Fibroblast of skin of left biceps (primary cell): ENCODE measurements at places on chromosomes 5 and 9.

DNA sequence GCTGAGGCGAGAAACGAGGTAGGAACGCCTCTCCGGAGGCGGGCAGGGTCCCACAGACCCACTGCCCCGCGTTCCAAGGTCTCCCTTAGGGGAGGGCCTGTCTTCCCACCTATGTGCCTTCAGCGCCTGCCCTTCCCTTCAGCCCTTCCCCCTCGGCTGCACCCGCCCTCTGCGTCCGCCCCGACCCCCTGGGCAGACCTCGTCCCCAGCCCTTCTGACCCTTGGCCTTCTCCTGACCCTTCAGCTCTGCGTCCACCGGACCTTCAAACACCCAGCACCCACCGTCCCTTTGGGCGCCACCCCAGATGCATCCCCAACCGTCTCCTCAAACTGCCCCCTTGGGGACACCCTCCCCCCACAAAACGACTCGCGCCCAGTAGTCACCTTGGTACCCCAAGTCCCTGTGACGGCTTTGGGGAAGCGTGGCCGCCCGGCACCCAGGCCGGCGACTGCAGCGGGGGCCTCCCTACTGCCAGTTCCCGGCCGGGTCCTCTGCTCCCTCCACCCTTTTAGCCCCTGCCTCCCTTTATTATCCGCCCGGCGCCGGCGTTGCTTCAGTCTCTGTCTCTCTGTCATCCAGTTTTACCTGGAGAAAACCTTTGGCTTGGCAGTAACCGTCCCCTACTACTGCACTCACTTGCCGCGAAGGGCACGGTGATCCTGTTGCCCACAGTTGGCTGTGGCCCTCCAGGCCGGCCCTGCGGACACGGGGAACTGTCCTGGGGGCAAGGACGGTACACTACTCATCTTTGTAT lies 421 bp downstream of the RUSC2 start:
- no peak for DNase-seq

- DNase-seq, result no peak
Measured at GRCh38 chr9:97484134-97484533, 17.3 kb upstream of the TMOD1 start.

- DNase-seq, result no peak
Measured at GRCh38 chr9:121489344-121489743, 10.3 kb downstream of the GGTA1 start.

DNA sequence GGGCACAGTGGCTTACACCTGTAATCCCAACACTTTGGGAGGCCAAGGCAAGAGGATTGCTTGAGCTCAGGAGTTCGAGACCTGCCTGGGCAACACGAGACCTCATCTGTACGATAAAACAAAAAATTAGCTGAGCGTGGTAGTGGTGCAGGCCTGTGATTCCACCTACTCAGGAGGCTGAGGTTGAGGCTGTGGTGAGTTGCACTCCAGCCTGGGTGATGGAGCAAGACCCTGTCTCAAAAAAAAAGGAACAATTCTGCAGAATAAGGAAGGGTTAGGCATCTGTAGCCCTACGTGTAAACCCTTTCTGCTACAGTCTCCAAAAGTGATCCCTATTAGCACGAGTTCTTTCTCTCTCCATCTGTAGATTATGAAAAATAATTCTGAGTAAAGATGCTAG lies 19.9 kb downstream of the CDC26 start:
- DNase-seq, result no peak

DNA sequence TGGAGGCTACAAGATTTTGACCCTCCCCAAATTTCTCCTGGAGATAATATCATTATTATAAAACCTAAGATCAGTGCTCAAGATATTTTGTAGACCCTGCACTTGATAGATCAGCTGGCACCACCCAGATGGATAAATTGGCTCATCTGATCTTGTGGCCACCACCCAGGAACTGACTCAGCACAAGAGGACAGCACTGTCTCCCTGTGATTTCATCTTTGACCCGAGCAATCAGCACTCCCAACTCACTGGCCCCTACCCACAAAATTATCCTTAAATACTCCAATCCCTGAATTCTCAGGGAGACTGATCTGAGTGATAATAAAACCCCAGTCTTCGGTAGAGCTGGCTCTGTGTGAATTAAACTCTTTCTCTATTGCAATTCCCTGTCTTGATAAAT lies 34.5 kb upstream of the TENT2 start:
- DNase-seq, result no peak

DNA sequence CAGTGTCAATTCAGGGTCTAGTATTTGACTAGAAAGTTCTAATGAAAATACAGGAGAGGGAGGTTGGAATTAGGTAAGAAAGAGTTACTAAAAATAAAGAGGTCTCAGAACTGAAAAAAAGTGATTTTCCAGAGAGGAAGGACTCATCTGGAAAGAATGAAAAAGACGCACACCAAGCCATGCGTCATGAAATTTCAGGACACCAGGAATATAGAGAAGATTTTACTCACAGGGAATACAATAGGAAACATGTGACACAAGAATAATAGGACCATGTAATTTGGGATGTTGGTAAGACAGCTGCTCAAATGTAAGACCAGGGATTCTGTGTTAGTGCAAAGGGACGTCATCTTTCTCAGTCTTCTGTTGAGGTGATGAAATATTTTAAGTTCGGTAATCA lies 224.7 kb downstream of the GDNF start:
- DNase-seq, result peak; percentile 80

GRCh38 chr5:179978792-179979191 lies 71.1 kb upstream of the TBC1D9B start:
- DNase-seq, result no peak

DNA sequence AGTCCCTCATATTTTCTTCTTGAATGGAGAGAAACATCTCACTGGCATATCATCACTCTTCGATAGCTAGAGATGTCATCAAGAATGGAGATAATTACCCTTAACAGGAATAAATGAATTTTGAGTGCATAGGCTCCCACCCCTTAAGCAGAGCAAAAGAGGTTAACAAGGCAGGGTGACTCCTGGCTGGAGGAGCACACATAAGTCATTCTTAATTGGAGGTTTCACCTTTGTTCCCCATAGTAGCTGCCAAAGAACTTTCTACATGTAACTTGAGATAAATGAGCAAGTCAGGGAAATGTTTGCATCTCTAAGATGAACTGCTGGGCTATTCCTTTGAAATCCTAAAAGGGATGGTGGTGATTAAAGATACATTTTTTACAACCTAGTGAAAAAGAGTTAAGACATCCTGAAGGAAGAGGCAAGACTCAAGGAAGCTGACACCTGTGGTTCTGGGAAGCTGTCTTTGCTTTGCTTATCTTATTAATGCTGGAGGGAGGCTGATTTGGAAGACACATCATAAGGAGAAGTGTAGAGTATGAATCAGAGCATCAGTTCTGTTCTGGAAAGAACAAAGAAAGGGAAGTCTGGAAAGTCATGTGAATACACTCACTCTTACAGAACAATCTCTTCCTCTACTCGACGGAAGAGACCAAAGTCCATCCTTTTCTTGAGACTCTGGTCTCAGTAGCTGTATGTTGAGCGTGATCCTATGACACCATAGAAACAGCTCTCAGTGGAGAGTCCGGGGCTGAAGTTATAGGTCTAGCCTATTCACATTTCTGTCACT lies 326.3 kb downstream of the OSTF1 start:
- no peak for DNase-seq

DNA sequence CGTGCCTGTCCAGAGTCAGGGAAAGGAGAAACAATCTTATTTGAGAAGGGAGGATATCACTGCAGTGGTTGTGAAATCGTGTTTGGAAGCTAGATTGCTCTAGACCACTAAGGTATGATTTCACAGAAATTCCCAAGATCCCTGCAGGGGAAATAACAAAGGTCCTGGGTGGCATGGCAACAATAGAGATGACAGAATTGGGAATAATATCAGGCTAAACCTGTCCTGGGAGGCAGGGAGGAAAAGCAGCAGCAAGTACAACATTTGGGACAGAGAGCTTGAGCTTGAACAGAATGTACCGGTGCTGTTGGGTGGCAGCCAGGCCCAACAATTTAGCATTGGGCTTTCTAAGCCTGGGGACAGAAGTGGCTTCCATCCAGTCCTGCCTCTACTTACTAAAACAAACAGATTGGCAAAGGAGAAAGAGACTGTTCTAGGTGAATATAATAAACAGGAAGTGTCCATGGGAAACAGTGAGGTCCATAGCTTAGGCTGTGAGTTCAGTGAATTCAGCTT lies 17.0 kb upstream of the ARHGAP26 start:
- no peak for DNase-seq

DNA sequence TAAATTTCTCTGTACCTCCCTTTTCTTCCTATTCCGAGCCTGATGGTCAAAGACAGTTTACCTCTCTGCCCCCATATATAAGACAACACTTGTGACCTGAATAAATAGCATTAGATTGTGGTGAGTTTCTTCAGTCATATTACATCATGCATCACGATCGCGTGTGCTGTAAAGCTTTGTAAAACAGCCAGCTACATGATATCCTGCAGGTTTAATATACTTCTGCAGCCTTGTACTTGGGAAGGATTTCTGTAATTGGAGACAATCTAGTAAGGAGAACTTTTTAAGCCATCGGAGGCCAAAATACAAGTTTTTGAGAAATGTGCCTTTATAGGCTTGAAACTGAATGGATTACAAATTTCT lies 711.8 kb upstream of the WWC1 start:
- peak; percentile 42 for DNase-seq

GRCh38 chr9:124087226-124087625 lies 75.7 kb downstream of the LHX2 start:
- no peak for DNase-seq

GRCh38 chr5:95794070-95794516 lies 28.4 kb downstream of the GLRX start:
- no peak for DNase-seq

DNA sequence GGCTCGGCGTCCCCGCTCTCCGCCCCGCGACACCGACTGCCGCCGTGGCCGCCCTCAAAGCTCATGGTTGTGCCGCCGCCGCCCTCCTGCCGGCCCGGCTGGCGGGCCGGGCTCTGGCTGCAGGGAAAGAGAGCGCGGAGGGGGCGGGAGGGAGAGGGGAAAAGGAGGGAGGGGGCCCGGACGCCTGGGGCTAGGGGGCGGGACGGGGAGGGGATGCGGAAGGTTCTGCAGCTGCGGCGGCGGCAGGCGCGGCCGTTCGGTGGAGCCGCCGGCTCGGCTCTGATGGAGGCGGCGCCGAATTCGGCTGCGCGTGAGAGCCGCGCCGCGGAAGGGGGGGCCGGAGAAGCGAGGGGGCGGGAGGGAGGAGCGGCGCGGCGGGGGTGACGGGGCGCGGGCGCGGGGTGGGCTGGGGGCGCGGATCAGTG lies at the start of gene MARCHF11:
Gene MARCHF11 (minus strand): TSS at position 281 of the 425 bp plus-strand sequence. CDS start 216 bp downstream, at position 65.
- DNase-seq, result no peak

GRCh38 chr5:116574367-116575325 lies at the start of gene SEMA6A:
Gene SEMA6A, minus strand, starts transcription at chr5:116574823. Its CDS starts 69,879 bp downstream, at chr5:116504944.
- peak; percentile 64 for DNase-seq

DNA sequence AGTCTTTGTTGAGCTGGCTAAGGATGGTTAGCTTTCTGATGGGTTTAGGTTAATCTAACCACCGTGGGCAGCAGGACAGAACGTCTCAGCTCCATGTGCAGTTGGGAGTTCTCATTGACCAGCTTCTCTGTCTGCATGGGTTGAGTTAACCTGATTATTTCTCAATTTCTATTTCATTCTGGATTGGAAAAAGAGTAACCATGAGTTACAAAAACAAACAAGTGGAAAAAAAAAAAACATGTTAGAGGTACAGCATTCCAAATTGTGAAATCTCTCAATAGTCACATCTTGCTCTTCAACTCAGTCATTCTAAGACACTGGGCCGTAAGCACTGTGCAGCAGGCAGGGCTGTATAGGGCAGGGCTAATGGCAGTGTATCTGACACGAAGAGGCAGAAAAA lies 343.7 kb upstream of the KLF4 start:
- DNase-seq, result no peak

DNA sequence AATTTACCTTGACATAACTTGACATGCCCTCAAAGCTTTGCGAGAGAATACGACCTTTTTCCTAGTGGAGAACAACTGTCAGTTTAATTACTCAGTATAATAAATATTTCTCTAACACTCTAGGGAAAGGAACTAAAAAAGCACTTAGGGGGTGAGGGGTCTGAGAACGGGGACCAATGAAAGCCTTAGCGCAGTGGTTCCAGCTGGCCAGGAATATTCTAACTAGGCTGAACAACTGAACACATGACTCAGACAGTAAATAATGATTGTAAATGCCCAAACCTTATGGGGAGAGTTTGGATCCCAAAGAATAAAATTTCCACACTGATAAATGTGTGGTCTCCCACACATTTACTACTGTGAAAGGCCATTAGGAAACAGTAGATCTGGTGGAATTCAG lies 14.9 kb downstream of the MYO10 start:
- DNase-seq, result no peak

DNA sequence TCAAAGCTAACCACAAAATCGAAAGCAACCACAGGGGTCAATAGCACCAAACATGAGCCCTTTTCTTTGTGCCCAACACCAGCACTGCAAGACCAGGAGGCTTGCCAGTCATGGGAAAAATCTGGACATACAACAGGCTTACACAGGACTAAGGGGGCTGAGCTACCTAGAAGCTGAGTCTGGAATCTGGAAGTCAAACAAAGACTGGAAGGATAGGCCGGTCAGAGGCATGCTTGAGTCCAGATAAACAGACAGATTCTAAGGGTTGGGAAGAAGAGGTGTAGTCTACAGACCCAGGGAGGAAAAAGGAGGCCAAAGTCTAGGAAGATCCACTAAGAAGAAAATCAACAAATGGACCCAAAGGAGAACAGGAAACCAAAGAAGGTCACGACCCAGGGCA lies 73.3 kb downstream of the MYO10 start:
- no peak for DNase-seq

- DNase-seq, result no peak
Measured at GRCh38 chr5:151697452-151697851, 10.7 kb upstream of the SPARC start.

- DNase-seq, result no peak
Measured at GRCh38 chr9:98484162-98484561, 224.6 kb downstream of the GABBR2 start.

DNA sequence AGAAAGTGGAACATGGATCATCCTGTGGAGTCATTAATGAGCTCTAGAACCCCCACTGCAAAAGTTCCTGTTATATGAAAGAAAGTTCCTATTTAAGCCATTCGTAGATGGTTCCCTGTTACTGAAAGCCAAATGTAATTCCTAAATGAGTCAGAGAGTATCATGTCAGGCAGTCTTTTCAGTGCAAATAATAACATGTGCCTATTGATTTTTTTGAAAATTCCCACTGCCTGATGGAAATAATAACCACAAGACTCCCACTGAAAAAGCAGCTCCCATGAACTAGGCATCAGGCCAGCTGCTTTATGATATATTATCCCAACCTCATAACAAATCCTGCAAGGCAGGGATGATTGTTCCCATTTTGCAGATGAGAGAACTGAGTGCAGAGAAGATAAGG lies 217.2 kb downstream of the DAB2IP start:
- DNase-seq, result peak; percentile 42
